ENCODE measurements at places on chromosomes 7 and 10.

DNA sequence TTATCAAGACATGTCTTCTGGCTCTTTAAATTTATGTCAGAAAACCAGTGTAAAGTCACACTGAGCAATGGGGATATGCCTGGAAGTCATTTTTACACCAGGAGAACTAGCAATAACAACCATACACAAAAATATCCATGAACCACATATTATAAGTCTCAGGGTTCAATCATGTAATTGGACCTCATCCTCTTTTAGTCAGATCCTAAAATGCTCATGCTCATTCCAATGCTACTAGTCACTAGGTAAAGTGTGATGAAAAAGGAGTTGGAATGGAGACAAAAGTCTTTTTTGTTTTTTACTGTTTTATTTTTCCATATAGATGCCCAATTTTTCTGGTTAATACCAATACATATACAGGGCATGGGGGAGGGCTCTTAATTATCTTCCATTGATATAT, 306.1 kb downstream of the DGKB start:
- DNase-seq, result peak; percentile 54

DNA sequence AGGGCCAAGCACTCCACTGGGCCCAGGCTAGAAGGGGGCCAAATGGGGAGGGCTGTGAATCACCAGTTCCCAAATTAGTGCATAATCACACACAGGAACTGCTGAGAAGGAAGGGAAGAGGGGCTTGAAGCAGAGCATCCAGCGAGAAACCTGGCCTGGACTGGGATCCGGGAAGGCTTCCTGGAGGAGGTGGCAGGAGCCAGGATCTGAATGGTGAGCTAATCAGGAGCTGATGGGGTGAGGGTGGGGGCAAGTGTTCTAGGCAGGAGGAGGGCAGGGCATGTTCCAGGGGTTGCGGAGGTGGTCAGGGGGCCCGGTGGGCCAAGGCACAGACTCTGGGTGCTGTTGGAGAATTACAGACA, 12.6 kb downstream of the PWWP2B start:
- DNase-seq, result no peak

- no peak for DNase-seq
Measured at GRCh38 chr10:44936314-44936975, 23.2 kb upstream of the RASSF4 start.

- no peak for DNase-seq
Measured at GRCh38 chr7:45420843-45421495, 153.2 kb upstream of the ADCY1 start.

GRCh38 chr10:54800741-54801421, at the start of gene PCDH15:
Gene PCDH15 (minus strand): TSS chr10:54801231. CDS start chr10:54664262, 136,969 bp downstream.
- DNase-seq, result no peak

GRCh38 chr7:151008511-151009323, 15.6 kb downstream of the ATG9B start:
- DNase-seq, result no peak

DNA sequence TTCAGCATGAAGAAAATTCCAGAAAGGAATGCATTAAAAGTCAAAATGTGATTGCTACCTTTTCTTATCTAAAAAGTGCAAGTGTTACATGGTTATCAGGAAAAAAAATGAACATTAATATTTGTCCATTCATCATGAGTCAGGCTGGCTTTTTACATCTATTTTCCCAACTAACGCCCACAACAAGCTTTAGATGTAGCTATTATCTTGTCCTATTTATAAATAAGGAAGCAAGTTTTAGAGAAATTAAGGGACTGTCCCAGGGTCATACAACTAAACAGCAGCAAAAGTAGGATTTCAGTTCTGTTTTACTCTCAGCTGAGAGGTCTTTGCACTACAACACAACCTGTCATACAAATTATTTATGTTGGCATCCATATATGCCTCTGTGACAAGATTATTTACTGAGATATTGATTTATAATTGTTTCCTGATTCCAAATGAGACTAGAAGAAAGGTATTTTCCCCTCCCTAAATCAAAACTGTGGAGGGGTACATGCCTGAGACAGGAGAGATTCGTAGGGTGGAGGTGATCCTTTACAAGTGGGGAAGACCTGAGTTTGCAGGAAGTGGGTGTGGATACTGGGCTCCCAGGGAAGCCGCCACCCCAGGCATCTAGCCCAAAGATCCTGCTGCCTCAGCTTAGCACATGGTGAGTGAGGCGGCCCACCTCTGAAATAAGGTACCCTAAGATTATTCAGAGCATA, 57.2 kb upstream of the ARID5B start:
- DNase-seq, result peak; percentile 28

DNA sequence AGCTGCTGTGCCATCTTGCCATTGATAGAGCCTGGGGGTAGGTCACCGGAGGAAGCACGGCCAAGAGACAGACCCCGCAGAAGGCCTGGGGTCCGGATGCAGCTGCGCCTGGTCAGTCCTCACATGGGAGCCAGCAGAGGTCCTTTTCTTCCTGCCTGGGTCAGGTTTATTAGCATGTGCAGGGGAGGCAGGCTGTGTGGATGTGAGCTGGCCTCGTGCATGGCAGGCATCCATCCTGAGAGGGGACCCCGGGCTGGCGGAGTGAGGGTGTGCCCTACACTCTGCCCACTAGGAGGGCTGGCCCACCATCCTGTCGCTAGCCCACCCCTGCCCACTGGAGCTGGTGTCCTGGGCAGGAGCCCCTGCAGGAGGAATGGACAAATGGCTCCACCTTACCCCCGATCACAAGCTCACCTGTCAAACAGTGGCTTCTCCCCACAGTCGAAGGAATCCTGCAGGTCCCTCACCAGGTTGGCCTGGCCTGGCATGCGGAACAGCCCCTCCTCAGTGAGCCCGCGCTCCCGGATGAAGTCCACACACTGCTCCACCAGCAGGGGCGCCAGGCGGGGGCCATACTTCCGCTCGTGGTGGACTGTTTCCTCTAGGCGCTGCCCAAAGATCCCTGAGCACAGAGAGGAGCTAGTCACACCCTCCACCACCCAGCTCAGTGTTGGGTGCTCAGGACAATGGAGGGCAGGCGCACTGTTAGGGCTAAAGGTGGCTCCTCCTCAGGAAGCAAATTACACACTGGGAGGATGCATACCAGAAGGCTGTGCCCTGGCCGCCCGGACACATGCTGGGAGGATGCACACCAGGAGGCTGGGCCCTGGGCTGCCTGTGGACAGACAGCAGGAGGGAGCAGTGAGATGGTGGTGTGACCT, 145.4 kb downstream of the ARHGAP22 start:
- DNase-seq, result no peak

GRCh38 chr10:110680273-110681020, 36.3 kb downstream of the RBM20 start:
- DNase-seq, result no peak

DNA sequence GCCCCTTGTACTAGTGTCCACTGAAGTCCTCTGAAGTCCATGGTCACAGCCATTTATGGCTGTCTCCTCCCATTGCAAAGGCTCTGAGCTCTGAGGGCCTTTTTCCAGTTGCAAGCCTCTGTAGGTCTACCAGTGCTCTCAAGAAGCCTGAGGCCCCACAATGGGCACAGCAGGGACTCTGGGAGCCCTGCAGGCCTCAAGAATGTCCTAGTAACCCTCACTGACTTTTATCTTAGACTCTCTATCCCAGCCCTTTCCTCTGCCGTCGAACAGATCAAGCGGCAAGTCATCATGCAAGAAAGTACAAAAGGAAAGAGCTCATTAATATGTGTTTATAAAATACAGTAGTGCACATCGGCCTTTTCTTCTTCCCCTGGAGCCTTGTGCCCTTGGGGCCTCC, 23.4 kb downstream of the VWA2 start:
- no peak for DNase-seq

- DNase-seq, result peak; percentile 71
Measured at GRCh38 chr10:67127441-67127840, 201.6 kb downstream of the LRRTM3 start.

DNA sequence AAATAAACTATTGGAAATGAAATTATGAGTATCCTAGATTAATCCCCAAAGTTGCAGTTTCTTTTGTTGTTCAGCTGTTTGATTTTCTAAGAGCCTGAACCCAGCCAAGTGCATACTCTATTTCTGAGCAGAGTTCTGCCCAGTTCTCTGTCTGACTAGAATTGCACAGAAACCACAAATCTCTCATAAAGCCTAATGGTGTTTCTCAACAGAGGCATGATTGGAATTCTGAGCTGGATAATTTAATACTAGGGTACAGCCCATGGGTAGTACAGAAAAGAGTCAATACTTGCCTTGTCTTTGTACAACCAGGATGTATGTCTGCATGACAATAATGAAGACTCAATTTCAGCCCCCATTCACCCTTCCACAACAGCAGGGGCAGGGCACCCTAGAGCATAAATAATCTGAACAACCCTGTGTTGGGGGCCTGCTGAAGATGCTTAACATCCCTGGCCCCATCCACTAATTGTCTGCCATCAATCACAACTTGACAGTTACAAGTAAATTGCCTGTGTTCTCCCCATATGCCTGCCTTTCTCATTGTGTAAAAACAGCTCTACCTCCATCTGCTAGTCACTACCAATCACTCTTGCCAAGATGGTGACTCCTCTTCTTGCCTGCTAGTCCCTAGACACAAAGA, 114.4 kb downstream of the NPSR1 start:
- no peak for DNase-seq

DNA sequence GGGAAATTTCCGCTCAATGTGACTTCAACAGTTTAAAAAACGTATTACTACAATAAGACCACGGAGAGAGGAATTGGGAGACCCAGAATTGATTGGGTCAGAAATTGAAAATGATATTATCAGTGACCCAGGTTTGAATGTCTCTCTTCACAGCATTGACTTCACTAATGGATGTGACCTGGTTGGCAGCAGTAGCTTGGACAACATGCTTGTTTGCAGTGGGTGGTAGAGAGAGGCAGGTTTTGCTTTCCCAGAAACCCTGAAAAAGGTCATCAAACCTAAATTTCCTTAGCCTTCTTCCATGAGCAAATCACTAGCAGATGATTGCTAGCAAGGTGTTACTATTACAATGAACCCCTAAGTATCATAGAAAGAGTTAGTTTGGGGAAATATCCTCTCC, 89.7 kb upstream of the ANTXRL start:
- DNase-seq, result no peak

DNA sequence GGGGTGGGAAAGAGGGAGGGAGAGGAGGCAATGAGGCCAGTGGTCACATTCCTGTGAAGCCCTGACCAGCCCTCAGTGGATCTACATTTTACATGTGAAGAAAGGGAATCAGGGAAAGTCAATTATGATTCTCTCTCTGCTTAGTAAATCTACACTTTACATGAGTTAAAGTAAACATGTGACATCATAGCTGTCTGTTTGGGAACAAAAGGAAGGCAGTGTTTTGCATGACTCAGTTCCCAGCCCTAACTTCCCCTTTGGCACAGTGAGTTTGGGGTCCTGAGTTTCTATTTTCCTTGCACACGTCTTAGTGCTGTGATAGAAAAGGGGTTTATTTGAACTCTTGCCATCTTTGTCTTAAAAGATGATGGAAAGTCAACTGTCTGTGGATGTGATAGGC, 615.1 kb downstream of the SDK1 start:
- peak; percentile 25 for DNase-seq

- DNase-seq, result no peak
Measured at GRCh38 chr7:35875292-35875691, 74.4 kb downstream of the SEPTIN7 start.

- DNase-seq, result no peak
Measured at GRCh38 chr7:103394566-103394965, 47.1 kb downstream of the PSMC2 start.

DNA sequence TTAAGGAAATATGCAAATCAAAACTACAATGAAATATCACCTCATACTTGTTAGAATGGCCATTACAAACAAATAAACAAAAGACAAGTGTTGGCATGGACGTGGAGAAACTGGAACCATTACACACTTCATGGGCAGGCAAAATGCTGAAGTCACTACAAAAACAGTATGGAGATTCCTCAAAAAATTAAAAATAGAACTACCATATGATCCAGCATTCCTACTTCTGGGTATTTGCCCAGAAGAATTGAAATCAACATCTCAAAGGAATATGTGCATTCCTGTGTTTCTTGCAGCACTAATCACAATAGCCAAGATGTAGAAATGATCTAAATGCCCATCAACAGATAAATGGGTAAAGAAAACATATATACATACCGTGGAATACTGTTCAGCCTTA, 83.6 kb downstream of the NRCAM start:
- no peak for DNase-seq

DNA sequence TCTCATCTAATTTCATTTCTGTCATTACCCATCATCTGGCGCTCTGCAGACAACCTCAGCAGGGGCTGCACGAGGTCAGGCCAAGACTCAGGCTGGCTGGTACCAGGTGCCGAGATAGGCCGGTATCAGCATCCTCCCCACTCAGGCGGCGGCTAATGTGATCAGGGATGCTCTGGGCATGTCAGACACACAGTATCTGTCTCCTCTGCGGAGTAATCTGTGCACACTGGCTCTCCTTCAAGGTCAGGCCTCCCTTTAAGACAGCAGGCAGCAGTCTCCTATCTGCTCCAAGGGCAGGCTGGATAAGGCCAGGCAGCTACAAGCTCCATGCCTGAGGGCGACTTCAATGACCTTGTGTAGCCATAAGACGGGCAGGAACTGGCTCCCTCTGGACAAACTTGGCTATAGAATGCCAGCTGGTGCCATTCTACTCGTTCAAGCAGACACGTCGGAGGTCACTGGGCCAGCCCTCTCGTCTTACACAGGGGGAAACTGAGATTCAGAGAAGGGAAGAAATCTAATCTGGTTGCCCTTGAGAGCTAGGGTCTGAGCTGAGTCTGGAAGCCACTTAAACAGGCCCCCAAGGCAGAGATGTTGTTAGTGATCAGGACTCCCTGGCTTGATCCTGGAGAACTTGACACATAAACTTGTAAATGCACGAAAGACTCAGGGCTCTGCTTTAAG, 59.3 kb downstream of the ARHGAP22 start:
- DNase-seq, result no peak

- DNase-seq, result no peak
Measured at GRCh38 chr10:131725581-131726069, 175.2 kb upstream of the PPP2R2D start.

DNA sequence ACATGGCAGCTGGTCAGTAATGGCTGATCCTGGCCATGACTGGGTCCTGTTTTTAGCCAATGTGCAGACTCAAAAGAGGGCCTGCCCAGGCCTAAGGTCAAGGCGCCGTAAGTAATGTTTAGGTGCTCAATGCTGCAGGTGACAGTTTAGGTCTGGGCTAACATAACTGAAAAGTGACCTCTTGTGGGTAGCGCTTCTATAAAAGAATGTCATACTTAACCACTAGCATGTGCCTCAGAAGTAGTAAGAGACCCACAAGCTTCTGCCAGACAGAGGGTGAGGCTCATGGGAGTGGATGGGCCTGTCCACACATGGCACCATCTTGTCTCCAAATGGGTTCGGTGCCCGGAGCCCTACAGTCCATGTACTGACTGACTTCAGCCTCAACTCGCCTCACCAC, 90.5 kb upstream of the GSDME start:
- DNase-seq, result no peak

DNA sequence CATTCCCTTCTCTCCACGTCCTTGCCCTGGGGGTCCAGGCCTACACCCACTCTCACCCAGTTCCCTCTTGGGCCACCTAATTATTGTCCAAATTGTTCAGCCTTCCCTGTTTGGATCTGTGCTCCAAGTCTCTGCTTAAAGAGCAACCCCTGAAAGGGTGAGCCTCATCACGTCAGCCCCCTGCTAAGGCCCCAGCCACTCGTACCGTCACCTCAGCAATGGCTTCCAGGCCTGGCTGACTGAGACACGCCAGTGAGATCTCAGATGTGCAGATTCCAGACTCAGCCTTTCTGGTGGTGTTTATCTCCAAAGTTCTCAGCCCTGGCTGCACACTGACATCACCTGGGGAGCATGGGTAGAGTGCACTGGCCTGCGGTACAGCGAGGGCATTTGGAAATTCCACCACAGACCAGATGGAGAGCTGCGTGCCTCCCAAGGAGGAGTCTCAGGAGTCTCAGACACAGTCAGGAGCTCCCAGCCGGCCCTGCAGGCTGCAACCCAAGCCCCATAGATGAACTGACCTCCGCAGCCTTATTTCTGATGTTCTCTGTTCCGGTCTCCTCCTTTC, 87.5 kb downstream of the PRKAG2 start:
- DNase-seq, result no peak
